Stimulated activated CD4-positive, alpha-beta T cell treated with anti-CD3 and anti-CD28 coated beads, TNF-alpha, amount 100 ng/mL, for 24 hours (primary cell): ENCODE measurements at places on chromosomes 2 and 18.

GRCh38 chr18:76452357-76452756 lies 42.7 kb downstream of the ZNF516 start:
- DNase-seq: no peak

- no peak for DNase-seq
These were observed 238.4 kb downstream of the CMPK2 start for GRCh38 chr2:6627316-6627715.

- DNase-seq: no peak
These were observed 109.1 kb upstream of the CYP1B1 start for GRCh38 chr2:38185012-38185491.

- DNase-seq: no peak
These were observed 2.8 kb upstream of the PPP4R3B start for GRCh38 chr2:55620123-55620779.

- DNase-seq: no peak
These were observed 6.1 kb downstream of the ERFE start for GRCh38 chr2:238164906-238165287.

DNA sequence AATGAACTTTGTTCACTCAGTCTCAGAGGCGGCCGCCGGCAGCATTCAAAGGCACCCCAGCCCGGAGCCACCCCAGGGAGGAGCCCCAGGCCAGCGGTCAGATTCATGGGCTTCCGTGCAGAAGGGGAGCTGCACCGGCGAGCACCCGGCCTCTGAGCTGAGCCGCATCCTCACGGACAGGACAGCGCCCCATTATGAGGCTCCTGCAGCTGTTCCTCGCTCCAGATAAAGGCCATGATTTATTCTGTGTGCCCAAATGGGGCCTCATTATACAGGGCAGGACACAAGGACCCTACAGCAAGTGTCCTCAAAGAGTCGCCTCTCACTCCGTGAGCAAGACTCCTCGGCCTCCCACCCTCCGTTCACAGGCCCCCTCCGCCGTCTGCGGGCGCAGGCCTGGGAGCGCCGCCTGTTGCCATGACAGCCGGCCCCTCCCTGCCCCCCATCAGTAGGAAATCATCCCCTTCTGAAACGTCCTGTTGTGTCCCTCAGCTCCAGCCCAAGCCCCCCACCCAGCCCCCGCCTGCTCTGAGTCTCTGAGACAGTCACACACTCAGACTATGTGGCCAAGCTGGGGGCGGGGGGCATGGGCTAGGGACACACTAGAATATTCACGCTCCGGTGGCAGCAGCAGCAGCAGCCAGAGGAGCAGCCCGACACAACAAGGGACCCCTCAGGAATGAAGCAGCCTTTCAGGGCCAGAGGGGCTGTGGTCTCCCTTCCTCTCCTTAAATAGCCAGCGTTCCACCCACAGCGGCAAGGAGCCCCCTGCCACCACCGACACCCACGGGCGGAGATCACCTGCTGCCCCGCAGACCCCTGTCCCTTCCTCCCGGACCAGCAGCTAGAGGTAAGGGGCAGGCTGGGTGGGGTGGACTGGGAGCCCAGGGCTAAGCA lies at the start of gene GPR17:
TSS of gene GPR17 (plus strand) at position 759 of the 897 bp plus-strand sequence. CDS start 4,583 bp downstream, outside the sequence.
- no peak for DNase-seq

GRCh38 chr2:36490749-36491148 lies 107.2 kb downstream of the FEZ2 start:
- DNase-seq: no peak

- no peak for DNase-seq
These were observed 639 bp downstream of the EPB41L3 start for GRCh38 chr18:5543036-5543680.

- DNase-seq: peak; percentile 22
These were observed 12.2 kb downstream of the ARPC2 start for GRCh38 chr2:218229239-218229638.

- DNase-seq: no peak
These were observed 14.8 kb downstream of the ASB1 start for GRCh38 chr2:238441262-238442114.

DNA sequence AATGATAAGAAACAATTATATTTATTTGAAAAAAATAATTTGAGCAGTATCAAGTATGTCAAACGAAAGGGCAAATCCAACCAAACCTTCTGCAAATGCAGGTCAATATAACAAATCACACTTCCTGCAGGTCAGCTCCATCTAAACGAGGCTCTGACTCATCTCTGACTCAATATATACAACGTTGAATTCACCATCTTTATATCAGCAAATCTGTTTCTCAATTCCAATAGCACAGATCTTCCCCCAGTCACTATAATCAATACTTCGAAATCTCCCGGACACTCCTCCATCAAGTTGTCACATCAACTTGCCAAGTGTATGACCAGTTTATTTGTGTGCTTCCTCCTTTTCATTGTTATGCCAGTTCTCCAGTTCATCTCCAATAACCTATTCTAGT lies 388.9 kb downstream of the ZEB2 start:
- DNase-seq: no peak

DNA sequence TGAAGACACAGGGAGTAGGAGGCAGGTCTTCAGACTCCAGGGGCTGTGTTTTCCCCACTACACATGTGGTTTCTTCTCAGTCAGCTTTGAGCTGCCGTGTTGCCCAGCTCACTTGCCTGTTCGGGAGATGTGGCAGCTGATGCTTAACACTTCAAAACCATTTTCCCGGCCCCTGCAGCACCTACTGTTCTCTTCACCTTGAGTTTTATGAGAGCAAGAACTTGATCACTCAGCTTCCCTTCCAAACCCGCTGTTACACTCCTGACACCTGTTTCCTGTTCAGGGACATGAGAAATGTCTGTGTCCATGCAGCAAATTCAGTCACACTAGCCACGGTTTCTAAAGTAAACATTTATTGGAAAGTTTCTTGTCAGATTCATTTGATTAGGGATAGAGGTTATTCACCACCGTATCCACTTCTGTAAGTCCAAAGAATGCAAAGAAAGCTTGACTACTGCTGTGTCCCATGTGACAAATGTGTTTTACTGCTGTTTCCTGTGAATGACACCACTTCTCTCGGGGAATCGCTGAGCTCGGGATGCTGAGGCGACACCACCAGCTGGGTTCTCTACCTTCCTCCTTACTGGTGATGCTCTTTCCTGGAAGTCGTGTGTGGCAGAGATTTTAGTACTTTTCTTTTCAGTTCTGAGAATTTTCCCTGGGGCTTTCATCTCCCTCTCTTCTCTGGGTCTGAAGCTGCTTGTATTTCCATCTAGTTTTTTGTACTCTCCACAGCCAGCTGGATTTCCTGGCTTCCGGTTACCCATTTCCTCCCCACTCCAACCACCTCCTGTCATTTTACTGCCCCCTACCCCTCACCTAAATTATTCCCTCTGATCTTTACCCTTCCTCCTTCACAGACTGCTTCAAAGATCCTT lies 91.7 kb downstream of the KLF7 start:
- peak; percentile 21 for DNase-seq
